ENCODE measurements at places on chromosomes 6 and 20.

GRCh38 chr6:142833798-142834197 lies 111.2 kb downstream of the HIVEP2 start:
- no peak for DNase-seq

DNA sequence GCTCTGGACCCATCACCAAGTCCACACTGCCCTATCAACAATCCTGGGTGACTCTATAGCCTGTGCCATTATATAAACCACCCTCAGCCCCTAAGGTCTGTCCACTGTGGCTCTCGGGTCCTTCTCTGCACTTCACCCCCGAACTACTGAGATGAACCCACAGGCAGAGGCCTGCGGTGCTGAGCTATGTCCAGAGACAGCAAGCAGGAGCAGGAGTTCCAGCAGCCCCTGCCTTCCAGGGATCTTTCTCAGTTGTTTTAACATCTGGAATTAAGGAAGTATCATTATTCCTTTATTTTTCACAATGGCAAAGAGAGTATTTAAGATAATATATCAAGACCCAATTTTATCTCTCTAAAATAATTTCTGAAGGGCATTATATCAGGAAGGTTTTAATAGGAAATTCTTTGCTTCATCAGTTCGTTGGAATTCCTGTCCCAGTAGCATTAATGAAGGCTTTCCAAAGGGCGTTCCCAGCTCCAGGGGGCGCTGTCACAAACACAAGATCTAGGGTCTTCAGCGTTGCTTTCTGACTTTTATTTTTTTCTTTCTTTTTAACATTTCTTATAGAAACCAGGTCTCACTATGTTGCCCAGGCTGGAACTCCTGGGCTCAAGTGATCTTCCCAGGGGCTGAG lies 27.3 kb downstream of the RRBP1 start:
- no peak for DNase-seq

GRCh38 chr20:17797161-17797560 lies 97.4 kb downstream of the BANF2 start:
- no peak for DNase-seq

- DNase-seq = no peak
Measured at GRCh38 chr6:120899932-120900331, 434.3 kb downstream of the TBC1D32 start.

- DNase-seq = no peak
Measured at GRCh38 chr6:79640146-79641111, 9.3 kb downstream of the SH3BGRL2 start.

GRCh38 chr6:51322505-51322904 lies 503.8 kb downstream of the TFAP2B start:
- DNase-seq = no peak

DNA sequence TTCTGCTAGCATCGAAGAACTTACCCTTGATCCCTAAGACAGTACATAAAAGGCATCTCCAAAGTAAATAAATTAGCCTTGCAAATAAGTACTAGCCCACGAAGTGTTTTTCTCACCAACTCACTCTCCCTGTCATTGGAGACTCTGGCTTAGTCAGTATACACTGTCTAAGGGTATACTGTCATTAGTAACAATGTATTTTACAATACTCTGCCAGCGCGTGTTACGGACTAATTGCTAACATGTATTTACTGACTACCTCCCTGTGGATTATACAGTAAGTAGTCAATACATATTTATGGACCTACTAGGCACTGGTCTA lies 72.1 kb downstream of the NFATC2 start:
- DNase-seq = no peak

GRCh38 chr6:73204252-73204651 lies 21.0 kb downstream of the KHDC1L start:
- DNase-seq = no peak

DNA sequence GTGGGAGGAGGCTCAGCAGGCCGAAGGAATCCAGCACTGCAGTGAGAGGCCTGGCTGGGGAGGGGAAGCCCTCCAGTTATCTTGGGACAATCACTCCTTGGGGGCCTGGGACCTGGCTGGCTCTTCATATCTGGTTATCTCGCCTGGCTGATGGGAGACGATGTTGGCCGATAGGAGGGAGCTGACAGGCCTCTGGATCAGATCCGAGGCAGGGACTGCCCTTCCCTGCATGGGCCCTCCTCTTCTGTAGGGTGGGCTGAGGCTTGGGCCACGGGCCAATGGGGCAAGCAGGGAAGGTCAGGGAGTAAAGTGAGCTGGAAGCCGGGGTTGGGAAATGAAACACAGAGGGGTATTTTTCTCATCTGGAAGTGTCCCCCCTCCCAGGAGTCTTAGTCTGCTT lies 25.2 kb downstream of the MANBAL start:
- DNase-seq = no peak

DNA sequence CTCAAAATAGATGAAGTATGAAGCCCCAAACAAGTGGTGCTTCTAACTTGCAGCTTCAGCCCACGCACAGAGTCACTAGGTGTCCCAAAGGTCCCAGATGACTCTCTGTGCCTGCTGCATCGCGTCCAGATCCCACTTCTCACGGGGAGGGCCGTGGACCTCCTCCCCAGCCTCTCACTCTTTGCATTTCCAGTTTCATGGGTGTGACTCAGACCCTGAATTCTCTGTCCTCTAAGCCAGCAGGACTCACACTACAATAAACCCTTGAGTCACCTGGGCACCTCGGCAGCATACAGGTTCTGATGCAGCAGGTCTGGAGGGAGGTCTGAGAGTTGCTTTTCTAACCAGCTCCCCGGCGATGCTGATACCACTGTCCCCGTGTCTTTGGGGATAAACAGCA lies 114.0 kb upstream of the RIN2 start:
- no peak for DNase-seq

GRCh38 chr20:15171016-15171415 lies 833.6 kb upstream of the FLRT3 start:
- no peak for DNase-seq

DNA sequence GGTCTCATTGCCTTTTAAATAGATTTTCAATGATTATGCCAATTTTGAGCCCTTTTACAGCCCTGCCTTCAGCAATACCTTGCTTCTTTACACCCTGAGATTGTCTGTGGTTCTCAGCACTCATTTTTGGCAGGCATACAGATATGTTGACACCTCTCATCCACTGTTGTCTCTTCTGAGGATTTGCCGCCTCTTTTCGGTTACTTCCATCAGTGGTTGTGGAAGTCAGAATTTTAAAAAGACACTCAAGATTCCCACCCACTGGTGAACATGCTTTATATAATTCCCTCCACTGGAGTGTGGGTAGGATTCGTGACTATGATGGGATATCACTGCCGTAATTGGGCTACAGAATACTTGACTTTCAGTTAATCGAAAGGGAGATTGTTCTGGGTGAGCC lies 37.4 kb upstream of the KIF13A start:
- no peak for DNase-seq

DNA sequence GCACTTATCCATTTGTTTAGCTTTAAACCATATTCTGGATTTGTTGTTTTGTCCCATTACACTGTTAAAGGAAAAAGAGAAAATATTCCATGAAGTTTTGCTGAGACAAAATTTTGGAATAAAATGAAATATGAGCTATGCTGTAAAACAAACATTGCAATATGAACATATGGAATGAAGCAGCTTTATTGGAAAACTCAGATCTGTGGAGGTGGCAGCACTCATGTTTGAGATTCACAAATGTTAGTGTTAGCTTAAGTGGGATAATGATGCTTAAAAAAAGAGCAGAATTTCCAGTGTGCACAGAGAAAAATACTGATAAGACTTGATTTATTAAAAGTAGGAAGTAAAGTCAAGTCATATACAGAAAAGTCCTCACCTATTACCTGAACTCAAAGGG lies 196.2 kb downstream of the BCKDHB start:
- DNase-seq = no peak

GRCh38 chr6:125528621-125529041 lies 220.8 kb upstream of the HEY2 start:
- DNase-seq = no peak

DNA sequence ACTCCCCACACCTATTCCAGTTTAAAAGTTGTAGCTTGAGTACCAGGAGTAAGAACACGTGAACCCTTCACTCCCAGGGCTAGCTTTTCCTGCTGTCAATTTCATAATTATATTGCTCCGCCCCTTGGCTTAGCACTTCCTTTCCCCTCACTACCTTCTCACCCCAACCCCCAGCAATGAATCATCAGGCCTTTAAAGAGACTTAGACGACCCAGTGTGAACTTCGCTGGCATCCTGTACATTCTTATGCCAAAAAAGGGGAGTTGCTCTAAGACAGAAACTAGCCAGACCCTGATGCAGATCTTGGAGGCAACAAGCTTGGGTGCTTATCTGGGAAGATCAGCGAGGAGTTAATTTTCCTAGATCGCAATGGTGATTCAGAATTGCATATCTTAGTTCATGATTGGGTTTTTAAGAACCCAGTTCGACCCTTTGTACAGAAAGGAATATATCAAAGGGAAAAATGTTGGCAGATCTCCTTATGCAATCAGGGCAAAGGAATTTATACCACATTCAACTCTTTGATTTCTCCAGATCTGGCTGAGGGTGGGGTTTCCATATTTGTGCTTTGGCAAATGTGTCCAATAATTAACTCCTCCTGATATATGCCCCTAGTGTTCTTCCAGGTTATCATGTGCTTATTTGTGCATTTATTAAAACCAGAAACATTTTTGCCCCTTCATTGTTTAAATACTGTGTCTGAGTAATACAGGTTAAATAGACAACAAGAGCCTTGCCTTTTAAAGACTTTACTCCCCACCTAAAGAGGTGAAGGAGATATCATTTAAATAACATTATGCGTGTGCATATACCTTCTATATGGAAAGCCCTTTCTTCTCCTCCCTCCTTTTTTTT lies 8.1 kb upstream of the ATXN1 start:
- DNase-seq = no peak

- DNase-seq = no peak
Measured at GRCh38 chr6:46932526-46933319, 11.0 kb upstream of the ADGRF5 start.

DNA sequence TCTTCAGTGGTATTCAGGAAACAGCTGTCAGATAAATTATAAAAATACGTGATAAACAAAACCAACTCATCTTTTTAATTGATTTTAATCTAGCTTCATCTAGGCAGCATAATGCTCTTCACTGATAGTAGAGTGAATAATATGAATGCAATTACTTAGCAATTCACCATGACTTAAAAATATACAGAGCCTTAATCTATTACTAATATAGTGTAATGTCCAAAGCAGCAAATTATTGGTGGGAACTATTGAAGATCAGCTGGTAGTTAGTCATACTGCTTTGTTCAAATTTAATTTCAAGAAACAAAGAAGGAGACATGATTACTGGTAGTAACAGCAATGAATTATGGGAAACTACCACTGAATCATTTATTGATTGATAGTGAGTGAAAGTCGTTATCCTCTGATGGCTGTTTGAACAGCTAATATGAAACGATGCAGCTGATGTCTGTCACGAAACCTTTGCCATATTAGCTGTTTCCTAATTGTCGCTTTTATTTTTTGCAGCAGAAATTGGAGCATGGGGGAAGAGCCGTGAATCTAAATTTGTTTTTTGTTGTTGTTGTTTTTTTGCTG lies 99.2 kb downstream of the NKAIN2 start:
- DNase-seq = no peak

DNA sequence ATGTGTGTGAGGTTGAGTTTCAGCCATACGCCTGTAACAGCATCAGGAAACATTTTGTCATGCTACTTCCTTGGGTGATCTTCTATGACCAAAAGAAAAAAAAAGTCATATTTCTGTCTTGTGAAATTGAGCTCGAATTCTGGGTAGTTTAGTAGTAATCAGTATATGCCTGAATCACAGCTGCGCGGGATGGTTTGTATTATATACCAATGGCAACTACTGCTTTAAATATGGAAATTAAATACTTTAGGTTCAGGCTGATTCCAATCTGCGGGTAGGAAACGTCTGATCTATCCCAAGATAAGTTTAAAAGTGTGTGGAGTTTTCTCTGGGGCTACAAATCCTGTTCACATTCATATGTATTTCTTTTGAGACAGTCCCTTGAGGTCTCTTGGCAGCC lies 115.6 kb upstream of the FERMT1 start:
- DNase-seq = no peak

- DNase-seq = no peak
Measured at GRCh38 chr6:155411154-155412052, 44.2 kb downstream of the NOX3 start.

- DNase-seq = no peak
Measured at GRCh38 chr20:39504710-39505094, 542.6 kb downstream of the DHX35 start.

GRCh38 chr6:131212913-131213312 lies 77.6 kb downstream of the AKAP7 start:
- DNase-seq = no peak

- DNase-seq = no peak
Measured at GRCh38 chr6:127031511-127031910, 87.0 kb upstream of the RSPO3 start.

GRCh38 chr6:168124158-168124557 lies 45.1 kb upstream of the FRMD1 start:
- no peak for DNase-seq

DNA sequence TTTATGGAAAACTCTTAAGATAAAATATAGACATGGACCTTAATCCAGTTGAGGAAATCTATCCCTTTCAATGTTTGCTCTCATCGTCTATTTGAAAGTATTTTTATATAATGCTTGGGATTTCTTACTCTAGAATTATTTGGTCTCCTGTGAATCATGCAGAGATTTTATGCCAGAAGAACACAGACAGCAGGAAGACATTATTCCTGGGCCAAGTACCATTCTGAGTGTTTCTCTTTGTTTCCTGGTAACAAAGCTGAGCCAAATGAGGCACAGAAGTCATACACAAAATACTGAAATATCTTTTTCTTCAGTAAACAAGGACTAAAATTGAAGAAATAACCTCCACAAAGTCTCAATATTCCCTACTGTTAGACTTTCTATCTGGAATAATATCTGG lies 538.2 kb upstream of the EYS start:
- DNase-seq = no peak

DNA sequence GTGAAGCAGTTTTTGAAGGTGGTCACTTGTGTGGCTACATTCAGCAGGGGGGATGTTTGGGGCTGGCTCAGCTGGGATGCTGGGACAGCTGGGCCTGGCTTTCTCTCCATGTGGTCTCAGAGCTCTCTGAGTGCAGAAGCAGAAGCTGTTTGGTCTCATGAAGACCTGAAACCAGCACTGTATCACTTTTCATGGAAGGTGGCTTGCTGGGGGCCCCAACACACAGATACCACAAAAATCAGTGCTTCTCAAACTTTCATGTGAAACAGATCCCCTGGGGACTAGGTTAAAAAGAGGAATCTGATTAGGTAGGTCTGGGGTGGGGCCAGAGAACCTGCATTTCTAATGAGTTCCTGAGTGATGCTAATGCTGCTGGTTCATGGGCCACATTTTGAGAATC lies 347.3 kb downstream of the DHX35 start:
- no peak for DNase-seq

DNA sequence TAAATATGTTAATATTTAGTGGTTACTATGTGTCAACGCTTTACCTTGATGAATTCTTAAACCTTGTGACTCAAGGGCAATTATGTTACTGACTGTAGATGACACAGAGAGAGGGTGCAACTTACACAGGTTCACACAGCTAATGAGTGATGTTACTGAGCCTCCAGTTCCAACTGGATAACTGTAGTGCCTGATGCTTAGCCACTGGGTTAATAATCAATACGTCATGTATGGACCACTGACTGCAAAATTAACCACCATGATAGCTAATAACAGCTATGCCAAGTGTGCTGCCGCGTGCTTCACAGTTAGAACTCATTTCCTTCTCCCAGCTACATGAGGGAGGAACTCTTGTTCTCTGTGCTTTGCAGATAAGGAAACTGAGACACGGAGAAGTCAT lies 45.4 kb downstream of the SIRPA start:
- DNase-seq = no peak

Measured in activated CD4-positive, alpha-beta T cell treated with anti-CD3 and anti-CD28 coated beads, Interleukin-2, amount 50 U/mL, for 24 hours (primary cell).